Pons (tissue), 1 donor: ENCODE measurements at places on chromosomes 3 and 15.

DNA sequence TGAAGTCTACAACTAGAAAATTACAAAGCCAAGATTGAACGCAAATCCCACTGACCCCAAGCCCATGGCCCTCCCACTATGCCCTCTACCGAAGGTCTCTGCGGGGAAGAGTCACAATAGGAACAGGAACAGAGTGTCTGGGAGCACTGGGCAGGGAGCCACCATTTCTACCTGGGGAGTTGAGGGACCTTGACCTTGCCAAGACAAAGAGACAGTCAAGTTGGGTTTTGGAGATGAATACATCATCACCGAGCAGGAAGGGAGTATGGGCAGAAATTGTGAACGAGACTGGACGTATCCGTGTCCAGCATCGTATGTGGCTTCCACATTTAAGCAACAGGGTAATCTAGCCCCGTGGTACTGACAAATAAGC is 30.8 kb upstream of the BFSP2 start:
- DNase-seq, result no peak

DNA sequence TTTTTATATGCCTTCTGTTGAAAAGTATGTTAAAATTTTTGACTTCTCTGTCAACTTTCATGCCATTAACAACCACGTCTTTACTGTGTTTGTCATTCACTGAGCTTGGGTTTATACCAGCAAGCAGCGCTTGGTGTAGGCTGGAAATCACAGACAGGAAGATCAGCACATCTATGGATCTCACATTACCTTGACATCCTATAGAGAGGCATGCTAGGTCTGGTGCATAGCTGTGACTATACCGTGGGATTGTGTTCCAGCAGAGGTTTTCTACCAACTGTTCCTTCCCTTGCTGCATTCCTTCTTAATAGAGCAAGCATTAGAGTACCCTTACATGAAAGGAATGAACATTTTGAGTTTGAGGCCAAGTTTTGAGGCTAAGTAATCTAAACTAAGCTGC is 53.0 kb downstream of the DZIP3 start:
- DNase-seq, result no peak

DNA sequence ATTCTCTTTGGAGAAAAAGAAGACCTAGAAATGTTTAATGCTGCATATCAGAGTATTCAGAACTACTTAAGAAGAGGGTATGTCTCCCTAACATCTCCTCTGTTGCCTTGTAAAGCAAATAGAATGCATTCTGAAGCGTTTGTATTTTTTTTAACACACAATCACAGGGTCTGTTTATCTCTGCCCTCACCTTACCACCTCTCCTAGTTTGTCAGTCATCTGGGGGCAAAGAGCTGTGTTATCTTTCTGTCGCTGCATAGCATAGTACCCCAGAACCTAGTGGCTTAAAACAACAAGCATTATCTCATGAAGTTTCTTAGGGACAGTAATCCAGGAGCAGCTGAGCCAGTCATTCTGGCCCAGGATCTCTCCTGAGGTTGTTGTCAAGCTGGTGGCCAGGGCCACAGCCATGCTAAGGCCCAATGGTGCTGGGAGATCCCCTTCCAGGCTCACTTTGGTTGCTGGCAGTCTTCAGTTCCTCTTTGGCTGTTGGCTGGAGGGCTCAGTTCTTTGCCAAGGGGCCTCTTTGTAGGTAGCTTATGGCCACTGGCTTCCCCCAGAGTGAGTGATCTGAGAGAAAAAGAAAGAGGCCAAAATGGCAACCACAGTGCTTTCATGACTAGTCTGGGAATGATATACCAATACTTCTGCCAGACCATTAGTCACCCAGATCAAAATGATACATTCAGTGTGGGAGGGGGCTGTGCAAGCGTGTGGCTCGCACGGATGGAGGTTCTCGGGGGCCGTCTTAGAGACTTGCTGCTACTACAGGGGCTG is 17.8 kb downstream of the EDEM1 start:
- no peak for DNase-seq

DNA sequence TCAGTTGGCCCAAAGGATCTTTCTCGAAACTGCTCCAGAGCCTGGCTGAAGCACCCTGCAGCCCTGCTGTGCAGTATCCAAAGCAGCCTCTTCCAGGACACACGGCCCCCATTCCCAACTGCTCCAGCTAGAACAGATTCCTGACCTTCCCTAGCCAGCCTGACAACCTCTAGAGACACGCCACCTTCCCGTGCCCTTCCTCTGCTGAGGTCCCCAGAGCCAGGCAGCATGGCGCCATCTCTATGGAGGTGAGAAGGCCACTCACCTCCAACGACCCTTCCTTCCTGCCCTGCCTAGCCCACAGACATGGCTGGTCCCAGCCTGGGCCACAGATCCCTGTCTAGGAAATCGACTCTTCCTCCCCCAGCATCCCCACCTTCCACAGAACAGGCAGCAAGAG is 3.1 kb downstream of the KIF7 start:
- DNase-seq, result no peak

GRCh38 chr3:154013736-154014135 is 107.5 kb upstream of the ARHGEF26 start:
- no peak for DNase-seq

DNA sequence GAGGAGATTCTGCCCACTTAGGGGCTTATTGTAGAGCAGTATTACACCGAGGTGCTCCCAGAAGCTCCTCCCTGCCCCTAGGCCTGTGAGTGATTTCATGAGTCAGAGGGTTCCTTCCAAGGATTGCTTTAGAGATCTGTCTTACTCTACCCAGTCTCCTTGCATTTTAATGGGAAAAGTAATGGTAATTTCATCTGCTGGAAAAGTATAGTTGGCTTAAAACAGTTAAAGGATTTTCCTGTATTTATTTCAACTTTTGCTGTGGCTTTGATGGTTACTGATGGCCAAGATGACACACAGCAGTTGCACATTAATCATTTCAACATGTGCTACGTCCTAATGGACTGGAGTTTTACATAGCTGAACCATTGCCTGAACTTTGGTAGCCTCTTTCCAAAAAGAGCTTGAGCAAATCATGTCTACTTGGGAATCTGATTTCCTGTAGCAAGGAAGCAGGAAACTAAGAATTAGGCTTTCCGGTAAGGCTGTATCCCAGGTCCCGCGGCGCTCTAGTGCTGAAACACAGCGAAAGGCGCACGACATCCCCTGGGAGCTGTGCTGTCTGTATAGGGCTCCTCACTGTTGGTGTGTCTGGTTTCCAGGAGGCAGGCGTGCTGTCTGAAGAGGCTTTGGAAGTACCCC is 9.2 kb upstream of the PGPEP1L start:
- DNase-seq, result no peak

DNA sequence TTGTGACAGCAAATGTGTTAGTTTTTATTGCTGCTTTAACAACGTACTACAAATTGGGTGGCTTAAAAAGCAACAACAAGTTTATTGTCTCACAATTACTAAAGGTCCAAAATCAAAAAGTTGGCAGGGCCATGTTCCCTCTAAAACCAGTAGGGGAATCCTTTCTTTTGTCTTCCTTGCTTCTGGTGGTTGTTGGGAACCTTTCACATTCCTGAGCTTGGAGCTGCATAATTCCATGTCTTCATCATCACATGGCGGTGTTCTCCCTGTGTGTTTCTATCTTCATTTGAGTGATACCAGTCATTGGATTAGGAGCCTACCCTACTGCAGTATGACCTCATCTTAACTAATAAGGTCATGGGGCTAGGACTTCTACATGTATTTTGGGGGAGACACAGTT is 7.4 kb downstream of the SPRED1 start:
- no peak for DNase-seq

- no peak for DNase-seq
These were observed 62.5 kb upstream of the TAMM41 start for GRCh38 chr3:11908981-11909698.

DNA sequence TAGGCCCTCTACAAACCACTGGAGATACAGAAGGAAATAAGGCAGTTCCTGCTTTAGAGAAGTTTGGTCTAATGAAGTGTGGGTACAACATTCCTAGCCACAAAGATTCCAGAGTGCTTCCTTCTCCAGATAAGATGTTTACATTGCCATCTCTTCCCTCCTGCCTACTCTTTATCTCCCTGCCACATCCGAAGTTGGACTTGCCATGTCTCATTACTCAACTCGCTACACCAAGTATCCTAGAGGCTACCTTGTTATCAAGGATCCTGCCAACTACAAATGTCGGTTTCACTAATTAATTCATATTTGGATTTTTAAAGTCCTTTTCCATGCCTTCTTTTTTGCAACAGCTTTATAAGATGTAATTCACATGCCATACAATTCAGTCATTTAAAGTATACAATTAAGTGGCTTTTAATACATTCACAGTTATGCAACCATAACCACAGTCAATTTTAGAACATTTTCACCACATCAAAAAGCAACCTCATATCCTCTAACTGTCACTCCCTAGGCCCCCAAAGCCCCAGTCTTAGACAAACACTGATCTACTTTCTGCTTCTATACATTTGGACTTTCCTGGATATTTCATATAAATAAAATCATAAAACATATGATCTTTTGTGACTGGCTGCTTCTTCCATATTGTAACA is 53.7 kb upstream of the CSTA start:
- DNase-seq, result no peak

DNA sequence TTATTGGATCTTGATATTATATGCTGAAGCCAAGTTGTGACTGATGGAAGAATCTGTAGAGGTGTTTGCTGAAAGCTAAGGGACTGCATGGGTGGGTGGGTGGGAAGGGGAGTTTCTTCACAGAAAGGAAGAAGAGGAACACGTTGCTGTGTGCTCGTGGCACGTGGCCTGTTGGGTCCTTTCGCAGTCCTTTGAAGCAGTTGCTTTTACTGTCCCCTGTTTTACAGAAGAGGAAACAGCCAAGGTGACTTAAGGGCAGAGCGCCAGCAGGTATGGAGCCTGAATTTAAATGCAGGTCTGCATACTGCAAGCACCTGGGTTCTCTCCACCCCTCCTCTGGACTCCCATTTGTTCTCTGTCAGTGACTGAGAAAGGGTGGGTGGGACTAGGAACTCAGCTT is 59.4 kb upstream of the PRR23C start:
- DNase-seq, result no peak

- DNase-seq, result no peak
These were observed 56.1 kb upstream of the PIAS1 start for GRCh38 chr15:67997996-67998395.

- DNase-seq, result no peak
These were observed 32.6 kb downstream of the HERC1 start for GRCh38 chr15:63801171-63801570.

DNA sequence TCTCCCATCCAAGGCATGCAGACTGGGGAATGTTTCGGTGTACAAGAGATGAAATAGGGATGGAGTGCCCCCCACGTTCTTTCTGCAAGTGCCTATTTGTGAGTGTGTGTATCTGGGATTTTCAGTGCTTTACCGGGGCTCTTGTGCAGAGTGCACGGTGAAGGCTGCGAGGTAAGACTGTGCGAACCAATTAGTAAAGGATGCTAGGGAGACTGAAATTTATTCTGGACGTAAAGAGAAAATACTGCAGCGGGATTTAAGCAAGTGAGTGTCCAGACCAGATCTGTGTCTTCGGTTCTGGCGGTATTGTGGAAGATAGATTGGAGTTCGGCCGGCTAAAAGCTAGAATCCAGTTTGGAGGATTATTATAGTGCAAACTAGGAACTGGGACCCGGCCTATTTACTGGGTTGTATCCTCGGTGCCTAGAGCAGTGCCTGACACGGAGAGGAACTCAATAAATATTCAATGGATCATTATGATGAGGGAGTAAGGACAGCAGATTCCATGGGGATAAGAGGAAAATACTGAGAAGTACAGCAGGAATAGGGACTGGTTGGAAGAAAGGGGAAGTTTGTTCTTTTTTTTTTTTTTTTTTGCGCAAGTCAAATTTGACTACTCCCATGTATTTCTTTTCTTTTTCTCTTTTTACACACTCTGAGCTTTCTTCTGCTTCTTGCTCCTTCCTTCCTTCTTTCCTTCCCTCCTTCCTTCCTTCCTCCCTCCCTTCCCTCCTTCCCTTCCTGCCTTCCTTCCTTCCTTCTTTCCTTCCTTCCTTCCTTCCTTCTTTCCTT is 580 bp upstream of the MAGEF1 start:
- DNase-seq, result peak; percentile 71

DNA sequence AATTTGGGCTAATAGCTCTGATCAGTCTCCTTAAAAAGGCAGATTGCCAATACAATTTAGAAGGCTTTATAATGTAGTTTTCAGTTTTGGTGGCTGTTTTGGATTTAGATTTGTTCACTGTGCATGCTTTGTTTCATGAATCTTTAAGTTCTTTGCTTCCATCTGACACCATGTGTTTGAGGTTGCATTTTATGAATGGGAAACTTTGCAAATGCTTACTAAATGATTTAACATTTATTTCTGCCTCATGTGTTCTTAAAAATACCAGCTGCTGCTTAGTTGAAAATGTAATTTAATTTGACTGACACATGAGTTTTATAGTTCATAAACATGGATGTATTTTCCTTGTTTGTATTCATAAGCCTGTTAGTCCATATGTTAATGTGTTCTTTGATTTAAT is 78.6 kb downstream of the RNF13 start:
- DNase-seq, result no peak

GRCh38 chr3:112640930-112641801 is at the start of gene CCDC80:
Gene CCDC80 (minus strand): TSS chr3:112641143. CDS start chr3:112639905, 1,238 bp downstream.
- DNase-seq, result no peak

DNA sequence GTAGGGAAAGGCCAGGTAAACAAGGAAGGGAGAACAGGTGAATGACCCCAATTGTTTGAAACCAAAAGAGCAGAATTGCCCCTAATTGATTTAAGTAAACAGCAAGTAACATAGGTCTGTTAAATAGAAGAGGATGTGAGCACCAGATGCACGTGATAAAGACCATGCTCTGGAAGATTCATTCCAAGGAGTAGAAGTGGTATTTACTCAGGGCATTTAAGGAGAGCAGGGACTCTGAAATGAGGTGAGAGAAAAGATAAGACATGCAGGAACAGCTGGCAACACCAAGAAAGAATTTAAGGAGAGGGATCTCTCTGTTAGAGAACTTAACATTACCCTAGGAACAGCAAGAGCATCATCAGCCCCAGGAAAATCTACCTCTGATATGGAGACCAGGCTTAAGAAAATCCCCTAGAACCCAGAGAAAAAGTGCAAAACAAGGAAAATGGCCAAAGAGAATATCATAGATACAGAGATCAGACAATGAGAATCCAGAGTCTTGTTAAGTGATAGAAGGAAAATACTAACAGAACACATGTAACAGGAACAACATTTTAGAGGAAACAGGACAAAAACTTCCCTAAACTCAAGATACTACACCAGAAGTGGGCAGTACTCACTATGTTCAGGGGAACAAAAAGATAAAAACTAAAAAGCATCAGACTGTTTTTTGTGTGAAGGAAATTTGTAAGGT is 6.4 kb downstream of the NUDT16 start:
- no peak for DNase-seq

DNA sequence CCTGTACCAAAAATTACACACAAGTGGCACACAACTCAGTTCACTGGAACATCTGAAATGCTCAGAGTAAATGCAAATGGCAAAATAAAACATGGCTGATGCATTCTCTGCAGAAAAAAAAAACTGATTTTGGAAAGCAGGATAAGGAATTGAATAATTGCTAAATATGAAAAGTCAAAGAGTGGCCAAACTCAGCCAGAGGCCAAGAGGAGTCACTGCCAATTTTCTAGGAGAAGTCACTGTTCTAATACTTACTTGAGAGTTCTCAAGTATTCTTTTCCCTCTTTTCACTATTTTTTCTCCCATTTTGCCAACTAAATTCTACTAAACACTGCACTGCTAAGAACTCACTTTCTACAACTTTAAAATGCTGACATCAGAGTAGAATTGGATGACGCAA is 1018.6 kb downstream of the TUSC7 start:
- no peak for DNase-seq
